ENCODE measurements at places on chromosomes 3 and 15.
A peak's percentile ranks its signal among the peaks of the same experiment; 100 is the strongest.

- DNase-seq = no peak
Measured at GRCh38 chr3:49132437-49133225, at the start of gene LAMB2. Gene LAMB2, minus strand, starts transcription at chr3:49133050. Its CDS starts 183 bp downstream, at chr3:49132867.

DNA sequence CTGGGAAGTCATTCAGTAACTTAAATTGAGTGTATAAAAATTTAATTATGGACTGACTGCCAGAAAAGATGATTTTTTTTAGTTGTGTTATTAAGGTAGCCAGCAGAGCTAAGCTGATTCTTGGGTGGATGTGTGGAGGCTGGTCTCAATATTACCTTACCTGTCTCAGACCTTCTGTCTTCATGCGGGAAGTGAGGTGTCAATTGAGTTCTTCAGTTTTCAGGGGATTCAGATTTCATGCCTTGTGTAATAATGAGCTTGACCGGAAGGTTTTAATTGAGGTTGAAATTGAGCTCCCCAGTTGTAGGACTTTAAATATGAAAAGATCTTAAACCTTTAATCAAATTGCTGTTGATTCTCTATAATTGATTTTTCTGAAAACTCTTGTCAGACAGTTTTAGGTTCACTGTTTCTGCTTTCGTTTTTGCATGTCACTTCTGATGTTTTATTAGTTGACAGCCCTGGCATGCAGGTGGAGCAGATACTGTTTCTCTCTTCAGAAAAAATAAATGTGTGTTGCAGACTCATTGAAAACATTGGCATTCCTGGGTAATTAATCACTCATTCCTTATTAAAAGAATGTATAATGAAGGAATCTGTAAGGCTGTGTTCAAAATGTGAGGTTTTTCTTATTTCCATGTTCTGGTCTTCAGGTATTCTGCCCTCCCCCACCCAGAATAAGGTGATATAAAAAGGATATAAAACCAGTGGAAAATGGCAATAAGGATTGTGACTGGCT is 54.5 kb downstream of the PSMD6 start:
- no peak for DNase-seq

- no peak for DNase-seq
Measured at GRCh38 chr3:171933441-171933840, 90.3 kb downstream of the TMEM212 start.

GRCh38 chr3:49260806-49261324 is 16.2 kb downstream of the C3orf62 start:
- no peak for DNase-seq

DNA sequence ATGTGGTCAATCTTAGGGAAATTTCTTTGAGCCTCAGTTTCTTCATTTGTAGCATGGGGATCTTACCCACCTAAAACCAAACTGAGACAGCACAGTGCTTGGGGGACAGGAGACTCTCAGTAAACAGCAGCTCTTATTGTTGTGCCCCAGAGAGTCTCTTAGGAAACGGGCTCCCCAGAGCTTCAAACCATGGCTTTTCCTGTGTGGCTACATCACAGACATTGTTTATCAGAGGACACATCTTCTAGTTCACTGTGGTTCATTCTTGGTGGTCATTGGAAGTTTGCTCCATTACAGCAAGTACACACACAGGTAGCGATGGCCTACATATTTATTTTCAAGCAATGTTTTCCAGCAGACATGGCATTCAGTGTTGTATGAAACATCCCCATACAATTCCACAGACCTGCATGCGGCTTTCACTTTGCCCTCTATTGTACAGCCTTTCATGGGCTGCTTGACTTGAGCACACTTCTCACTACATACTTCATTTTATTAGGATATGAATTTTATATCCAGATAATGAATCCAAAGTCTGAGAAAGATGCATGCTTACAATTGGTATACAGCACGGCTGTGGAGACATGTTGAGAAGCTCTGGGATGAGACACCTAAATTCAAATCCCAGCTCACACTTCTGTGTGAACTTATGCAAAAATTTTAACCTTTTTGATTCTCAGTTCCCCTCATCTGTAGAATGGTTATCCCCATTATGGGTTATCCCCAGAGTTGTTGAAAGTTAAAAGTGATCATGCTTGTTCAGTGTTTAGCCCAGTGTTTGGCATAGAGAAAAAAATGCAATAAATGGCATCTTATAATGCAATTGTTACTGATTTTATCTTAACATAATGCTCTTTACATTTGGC is 84.8 kb upstream of the ICE2 start:
- no peak for DNase-seq

- DNase-seq = peak; percentile 52
Measured at GRCh38 chr15:89777073-89777751, 1.1 kb downstream of the MESP2 start.

GRCh38 chr3:107308716-107309115 is 68.5 kb upstream of the CCDC54 start:
- DNase-seq = no peak

- DNase-seq = no peak
Measured at GRCh38 chr15:66737243-66738010, 35.4 kb downstream of the SMAD6 start.

GRCh38 chr3:177353140-177353539 is 155.9 kb upstream of the TBL1XR1 start:
- DNase-seq = no peak

DNA sequence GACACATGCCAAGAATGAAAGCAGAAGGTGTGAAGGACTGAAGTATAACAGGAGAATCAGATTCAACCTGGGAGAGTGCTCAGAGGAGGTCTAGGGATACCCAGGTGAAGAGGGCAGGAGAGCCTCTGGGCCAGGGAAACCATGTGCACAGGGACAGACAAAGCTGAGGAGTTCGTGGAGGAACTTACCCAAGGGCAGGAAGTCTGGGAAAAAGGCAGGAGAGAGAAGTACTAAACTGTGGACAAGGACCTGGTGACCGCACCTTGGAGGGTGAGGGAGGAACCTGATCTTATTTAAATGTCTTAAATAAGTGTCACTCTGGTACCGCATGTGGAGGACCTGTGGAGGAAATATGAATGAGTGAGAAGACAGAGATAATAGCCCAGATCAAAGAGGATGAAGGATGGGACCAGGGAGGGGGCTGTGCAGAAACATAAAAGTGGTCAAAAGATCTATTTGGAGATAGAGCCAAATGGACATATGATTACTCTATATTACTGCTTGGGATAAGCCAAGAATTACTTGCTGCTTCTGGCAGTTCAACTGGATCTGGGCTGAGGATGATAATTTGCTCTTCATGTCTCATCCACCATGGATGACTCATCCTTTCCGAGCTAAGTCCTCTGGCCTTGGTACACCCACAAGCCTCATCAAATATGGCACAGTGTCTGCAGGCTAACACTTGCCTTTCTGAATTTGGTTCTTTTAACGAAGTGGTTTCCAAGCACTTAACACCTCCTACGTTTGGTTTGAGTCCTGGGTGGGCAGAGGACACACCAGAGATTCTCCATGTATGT is 116.9 kb upstream of the NMNAT3 start:
- peak; percentile 7 for DNase-seq

DNA sequence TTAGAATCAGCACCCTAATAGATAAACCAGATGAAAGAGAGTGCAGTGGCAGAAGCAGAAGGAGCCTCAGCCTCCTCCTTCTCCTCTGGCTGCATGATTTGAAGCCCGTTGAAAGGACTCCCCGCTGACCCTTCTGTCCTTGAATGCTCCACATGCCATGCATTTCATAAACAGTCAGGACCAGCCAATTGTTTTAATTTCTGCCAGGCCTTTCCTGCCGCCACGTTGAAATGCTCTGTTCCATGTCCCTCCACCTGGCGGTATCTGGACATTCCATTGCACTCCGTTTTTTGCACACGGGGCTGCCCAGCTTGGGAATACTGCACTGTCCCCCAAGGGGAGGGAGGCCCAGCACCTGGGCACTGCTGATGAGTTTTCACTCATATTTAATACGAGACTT is 35.2 kb upstream of the GLCE start:
- no peak for DNase-seq

DNA sequence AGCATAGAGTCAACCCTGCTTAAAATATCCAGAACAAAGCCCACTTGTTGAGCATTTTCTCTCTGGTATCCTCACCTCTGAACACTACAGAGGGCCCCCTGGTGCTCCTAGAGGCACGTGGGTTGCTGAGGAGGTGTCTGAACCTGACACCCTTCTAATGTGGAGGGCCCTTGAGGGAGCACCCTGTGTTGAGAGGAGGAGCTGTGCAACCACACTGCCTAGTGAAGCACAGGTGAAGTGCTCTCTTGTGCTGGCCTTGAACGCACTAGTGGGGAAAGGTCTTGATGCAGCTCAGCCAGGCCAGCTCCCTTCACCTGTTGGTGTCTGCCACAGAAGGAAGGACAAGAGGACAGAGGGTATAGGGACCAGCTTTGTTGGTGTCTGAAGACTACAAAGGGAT is 51.9 kb downstream of the CCK start:
- DNase-seq = no peak

- no peak for DNase-seq
Measured at GRCh38 chr3:139439278-139439677, 37.0 kb downstream of the RBP2 start.

DNA sequence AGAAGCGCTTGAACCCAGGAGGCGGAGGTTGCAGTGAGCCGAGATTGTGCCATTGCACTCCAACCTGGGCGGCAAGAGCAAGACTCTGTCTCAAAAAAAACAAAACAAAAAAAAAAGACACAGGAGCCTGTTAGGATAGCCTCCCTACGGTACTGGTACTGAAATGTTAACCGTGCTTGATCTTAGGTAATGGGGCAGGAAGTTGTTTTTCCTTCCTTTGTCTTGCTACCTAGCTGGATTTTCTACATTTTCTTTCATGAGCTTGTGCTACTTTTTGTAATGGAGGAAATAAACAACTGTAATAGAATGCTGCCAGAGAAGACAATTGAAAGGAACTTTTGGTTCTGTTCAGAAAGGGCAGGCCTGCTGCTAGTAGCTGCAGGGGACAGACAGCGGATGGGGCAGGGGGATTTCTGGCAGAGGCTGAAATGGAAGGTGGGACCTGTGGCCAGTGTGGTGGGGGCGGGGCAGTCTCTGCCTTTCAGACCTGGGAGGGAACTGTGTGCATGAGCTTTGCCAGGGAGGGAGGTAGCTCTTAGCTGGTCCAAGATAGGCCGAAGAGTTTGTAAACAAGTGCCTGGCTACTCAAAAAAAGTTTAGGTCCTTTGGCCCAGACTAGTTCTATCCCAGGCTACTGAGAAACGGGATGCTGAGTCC is 49.0 kb upstream of the SEMA4B start:
- DNase-seq = no peak

- DNase-seq = no peak
Measured at GRCh38 chr3:385151-385550, 188.6 kb downstream of the CHL1 start.

- DNase-seq = peak; percentile 27
Measured at GRCh38 chr15:57152666-57153539, 223.4 kb upstream of the CGNL1 start.

- no peak for DNase-seq
Measured at GRCh38 chr3:125433091-125433534, 58.0 kb upstream of the ZNF148 start.

GRCh38 chr3:114456742-114457141 is 162.9 kb downstream of the TIGIT start:
- DNase-seq = no peak

- DNase-seq = no peak
Measured at GRCh38 chr3:78812166-78812565, 955.6 kb downstream of the ROBO1 start.

DNA sequence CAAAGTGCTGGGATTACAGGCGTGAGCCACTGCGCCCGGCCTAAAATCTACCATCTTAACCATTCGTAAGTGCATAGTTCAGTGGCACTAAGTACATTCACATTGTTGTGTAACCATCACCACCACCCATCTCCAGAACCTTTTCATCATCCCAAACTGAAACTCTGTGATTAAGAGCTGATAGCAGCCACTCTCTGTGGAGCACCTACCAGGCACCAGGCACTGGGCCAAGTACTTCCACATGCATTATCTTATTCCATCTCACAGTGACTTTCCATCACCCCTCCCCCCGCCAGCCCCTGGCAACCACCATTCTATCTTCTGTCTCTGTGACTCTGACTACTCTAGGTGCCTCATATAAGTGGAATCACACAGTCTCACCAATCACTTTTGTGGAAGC is 2.3 kb upstream of the INSYN1 start:
- no peak for DNase-seq

DNA sequence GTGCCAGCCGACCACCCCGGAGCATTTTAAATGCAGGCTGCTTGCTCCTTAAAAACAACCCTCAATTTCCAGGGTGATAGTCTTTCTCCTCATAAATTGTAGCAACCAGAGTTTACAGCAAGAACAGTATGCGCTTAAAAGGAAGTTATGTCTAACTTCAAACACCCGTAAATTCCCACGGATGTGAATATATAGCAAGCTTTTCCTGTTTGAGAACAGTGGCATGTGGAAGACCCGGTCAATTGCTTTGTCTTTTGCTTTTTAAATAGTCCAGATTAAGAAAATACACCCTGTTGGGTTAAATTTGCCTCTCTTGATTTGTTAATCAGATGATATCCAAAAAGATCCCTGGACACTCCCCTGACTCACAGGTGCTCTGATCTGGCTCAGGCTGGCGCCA is 20.8 kb downstream of the MRPS25 start:
- no peak for DNase-seq

GRCh38 chr15:81373176-81373575 is 837 bp downstream of the TMC3 start:
- DNase-seq = no peak

- no peak for DNase-seq
Measured at GRCh38 chr3:167773584-167773983, 38.1 kb downstream of the SERPINI1 start.

DNA sequence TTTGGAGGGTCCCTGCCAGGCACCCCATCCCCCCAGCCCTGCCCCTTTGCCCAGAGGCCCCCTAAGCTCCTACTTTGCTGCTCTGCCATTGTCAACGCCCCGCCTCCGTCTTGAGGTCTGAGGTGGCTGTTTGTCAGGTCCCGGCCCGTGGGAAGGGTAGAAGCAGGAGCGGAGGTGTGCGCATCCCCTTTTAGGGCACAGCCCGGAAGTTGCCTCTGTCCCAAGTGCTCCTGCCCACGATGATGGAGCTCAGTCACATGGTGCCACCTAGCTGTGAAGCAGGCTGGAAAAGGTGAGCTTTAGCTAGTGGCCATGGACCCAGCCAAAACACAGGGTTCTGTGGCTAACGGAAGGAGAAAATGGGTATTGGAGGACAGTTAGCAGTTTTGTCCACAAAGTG is 28.5 kb upstream of the LCTL start:
- no peak for DNase-seq

DNA sequence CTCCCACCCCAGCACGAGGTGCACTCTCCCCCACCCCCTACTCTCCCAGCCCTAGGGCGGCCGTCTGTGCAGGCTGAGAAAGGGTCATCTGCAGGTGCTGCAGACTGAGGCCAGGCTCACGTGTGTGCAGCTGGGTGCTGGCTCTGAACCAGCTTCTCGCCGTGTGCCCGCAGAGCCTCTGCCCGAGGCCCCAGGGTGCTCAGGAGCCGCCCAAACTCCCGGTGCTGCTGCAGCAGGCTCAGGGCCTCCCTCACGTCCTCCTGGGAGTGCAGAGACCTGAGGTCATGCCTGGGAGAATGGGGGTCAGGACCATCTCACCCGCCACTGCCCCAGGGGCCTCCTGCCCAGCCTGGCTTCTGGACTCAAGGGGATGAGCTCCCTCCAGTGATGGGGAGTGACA is 17.2 kb downstream of the SPTBN5 start:
- no peak for DNase-seq

- no peak for DNase-seq
Measured at GRCh38 chr3:4001976-4002375, 202.7 kb downstream of the LRRN1 start.

- no peak for DNase-seq
Measured at GRCh38 chr3:70464876-70465275, 152.4 kb upstream of the MDFIC2 start.

- peak; percentile 20 for DNase-seq
Measured at GRCh38 chr3:60760145-60760544, 491.1 kb downstream of the FHIT start.
